CD4-positive, alpha-beta T cell treated with Interleukin-12 subunit alpha and Interleukin-12 subunit beta, for 1 hour (primary cell): ENCODE measurements at places on chromosomes 2 and 18.

DNA sequence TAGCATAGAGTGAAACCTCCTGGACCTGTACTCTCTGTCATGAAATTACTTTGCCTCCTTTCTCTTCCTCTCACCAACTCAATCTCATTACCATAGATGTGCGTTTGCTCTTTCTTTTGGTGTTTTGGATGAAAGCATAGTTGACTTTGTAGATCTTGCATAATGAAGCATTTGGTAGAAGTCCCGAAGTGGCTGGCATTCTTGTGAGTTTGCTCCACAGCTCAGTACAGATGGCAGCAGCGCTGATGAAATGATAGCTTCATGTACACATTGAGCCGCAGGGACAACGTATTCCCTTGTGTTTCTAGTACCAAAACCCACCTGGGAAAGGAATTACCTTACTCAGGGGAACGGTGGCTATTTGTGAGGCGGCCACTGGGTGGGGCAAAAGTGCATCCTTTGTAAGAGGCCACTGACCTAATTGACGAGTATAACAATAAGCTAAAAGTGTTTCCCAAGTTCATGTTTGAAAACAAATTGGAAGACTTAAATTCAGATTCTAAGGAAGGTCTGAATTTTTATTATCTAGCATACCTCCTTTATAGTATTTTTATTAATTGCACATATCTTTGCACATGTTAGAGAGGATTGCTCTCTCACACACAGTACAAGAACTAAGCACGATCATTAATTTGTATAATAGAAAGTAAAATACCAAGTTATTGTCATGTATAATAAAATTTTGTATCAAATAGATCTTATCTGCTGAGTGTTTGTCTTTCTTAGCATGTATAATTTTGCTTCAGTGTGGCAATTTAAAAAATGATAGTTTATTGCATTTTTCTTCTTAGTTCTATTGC lies 25.4 kb upstream of the CDH7 start:
- no peak for DNase-seq

- no peak for DNase-seq
These were observed 154.7 kb downstream of the QPCT start for GRCh38 chr2:37499113-37499512.

GRCh38 chr2:205261516-205262020 lies 420.7 kb upstream of the NRP2 start:
- no peak for DNase-seq

- DNase-seq, result no peak
These were observed 57.2 kb upstream of the TNP1 start for GRCh38 chr2:216916956-216917650.

DNA sequence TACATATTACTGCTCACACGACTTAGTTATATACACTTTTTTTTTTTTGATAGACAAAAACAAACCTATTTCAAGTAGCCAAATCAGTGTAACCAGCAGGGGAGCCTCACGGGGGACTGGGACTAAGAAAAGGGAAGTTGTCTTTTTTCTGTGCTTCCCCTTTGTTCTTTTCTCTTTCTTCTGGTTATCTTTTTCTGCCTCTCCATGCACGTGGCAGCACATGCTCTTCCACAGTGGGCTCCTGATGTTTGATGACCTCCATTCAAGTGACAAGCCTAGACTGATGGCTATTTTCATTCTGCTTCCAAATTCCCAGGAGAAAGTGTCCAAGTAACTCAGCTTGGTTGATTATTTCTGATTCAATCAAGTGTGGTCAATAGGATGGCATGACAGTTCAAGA lies 98.2 kb upstream of the STK39 start:
- DNase-seq, result no peak

DNA sequence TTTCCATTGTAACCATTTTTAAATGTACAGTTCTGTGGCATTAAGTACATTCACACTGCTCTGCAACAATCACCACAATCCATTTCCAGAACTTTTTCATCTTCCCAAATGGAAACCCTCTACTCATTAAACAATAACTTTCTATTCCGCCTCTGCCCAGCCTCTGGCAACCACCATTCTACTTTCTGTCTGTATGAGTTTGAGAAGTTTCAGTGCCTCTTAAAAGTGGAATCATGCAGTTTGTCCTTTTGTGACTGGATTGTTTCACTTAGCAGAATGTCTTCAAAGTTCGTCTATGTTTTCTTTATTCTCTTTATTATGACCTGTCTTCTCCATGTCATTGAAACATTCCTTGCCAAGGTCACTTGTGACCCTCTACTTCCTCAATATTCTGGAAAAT lies 22.0 kb upstream of the PELI1 start:
- no peak for DNase-seq

- no peak for DNase-seq
These were observed 28.7 kb downstream of the MGAT4A start for GRCh38 chr2:98702127-98702802.

GRCh38 chr18:76670564-76671288 lies 151.6 kb upstream of the ZNF236 start:
- no peak for DNase-seq

DNA sequence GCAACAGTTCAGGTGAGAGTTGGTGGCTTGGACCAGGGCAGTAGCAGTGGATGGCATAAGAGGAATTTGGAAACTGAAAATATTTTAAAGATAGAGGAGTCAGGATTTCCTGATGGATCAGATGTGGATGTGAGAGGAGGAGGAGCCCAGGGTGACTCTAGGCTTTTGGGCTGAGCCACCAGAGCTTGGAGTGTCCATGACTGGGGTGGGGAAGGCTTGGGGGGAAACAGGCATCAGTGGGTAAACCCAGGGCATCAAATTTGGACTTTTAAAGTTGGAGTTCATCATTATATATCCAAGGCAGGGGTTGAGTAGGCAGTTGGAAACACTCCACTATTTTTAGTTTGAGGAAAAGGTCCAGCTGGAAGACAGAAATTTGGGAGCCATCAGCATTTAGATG lies 27.3 kb upstream of the ASB18 start:
- no peak for DNase-seq

DNA sequence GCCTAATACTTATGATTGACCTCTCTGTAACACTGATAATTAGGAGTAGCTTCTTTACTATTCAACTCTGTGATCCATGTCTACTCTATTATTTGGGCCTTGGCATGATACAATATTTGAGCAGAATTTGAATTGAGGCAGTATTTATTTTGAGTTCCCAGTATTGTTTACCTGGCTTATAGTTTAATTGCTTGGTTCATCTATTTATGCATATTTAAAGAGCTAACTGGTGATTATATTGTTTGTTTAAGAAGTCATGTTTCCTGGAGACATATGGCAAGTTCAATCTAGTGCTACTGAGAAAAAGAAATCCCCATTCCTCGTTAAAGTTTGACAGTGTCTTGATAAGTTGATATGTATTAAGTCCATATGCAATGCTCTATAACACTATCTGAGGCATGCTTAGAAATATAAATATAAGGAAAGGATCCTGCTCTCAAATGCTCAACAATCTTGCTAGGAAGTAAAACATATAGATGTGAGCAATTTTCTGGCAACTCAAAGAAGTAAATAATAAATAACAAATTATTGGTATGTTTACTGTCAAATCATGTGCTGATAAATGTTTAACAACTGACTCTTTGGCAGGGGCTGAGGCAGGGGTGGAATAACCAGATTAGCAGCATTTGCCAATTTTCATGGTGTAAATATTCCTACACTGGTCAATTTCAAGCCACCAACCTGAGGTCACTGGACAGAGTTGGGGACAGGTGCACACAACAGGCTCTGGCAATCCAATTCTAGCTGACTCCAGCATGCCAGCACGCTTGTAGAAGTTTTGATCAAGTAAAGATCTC lies 430.2 kb upstream of the PIK3C3 start:
- DNase-seq, result no peak

DNA sequence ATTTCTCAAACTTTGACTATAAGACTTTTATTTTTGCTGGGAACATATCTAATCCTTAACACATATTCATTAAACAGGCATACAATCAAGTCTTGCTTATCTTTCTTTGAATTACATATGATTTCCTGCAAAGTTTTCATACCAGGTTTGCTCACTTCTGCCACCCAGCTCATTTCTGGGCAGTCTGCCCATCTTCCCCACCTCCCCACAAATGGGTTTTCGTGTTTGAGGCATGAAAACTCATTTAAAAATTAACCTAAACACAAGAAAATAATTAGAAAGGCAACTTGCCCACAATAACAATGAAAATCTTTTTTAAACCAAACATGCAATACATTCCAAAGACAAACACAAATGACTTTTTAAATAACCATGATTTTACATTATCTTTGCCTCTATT lies 3.4 kb downstream of the CHST9 start:
- DNase-seq, result no peak

DNA sequence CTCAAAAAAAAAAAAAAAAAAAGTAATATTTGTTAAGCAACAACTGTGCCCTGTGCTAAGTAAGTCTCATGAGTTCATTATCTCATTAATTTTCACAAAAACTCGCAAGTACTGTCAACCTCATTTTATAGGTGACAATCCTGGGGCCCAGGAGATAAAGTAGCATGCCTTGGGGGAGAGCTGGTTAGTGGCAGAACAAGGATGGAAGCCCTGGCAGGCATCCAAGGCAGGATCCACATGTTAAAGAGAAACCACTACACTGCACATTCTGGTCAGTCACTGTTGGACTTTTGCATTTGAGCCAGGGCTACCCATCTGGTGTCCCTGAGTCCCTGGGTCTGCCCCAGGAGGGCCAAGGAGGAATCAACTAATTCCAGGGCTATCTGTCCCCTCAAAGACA lies 54.6 kb downstream of the ZFP36L2 start:
- DNase-seq, result no peak

DNA sequence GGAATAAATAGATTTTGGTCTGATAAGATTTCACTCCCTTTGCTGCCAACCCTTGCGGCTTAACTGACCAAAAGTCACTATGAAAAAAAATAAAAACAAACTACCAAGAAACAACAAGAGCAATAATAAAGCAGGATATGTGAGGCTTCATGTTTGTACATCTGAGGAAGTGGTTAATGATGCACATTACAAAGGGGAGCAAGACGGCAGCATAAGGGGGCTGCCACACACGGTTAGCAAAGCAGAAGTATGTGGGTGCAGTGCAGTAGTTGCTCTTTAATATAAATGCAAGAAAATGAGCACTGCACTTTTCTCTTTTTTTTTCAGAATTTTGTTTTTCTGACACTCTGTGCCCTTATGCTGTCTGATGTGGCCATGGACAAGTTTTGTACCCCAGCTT lies 377.1 kb upstream of the CNTNAP5 start:
- no peak for DNase-seq

DNA sequence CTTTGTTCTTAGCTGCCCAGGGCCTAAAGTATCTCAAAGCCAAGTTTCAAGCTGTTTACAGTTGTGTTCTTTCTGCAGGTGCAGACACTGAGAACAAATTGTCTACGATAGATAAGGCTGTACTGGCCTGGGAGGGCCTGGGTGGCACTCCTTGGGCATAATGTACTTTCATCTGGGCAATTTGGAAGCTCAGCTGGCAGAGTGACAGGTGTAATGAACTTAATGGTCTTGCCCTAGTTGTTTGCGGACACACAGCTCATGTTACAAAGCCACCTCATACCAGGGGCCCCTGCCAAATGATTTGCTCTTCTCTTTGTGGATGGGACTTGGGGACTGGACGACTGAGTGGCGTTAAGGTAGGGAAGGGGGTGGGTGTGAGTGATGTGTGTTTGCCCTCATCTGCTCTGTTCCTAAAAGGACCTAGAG lies 4.3 kb downstream of the LDLRAD4 start:
- no peak for DNase-seq

- DNase-seq, result no peak
These were observed 169.2 kb downstream of the TRIM43 start for GRCh38 chr2:95760806-95761525.

DNA sequence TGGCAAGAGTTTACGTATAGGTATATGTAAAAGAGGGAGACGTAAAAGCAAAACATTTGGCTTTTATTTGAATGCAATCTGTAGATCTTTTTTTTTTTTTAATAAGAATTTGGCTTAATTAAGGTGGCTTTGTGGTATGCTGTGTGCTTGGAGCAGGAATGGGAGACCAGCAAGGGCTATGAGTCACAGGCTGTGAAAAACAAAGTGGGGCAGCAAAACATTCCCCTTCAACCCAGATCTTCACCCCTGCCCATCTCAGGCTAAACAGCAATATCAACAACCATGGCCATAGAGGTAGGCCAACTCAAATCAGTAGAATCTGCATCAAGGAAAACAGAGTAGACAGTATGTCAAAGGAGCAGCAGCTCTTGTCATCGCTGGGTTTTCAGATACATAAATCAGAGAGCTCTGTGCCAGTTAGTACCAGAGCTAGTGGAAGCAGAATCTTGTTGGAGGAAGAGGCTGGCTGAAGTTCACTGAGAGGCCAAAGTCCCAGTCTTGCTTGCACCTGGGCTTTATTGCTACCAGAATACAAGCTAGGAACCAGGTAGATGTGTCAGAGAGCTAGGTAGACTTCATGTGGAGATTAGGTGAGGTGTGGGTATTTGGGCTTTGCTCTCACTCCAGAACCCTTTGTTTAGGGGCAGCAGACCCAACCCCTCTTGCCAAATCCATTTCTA lies 191.5 kb upstream of the FANCL start:
- no peak for DNase-seq

GRCh38 chr2:18271370-18272147 lies 288.9 kb downstream of the RDH14 start:
- DNase-seq, result no peak

DNA sequence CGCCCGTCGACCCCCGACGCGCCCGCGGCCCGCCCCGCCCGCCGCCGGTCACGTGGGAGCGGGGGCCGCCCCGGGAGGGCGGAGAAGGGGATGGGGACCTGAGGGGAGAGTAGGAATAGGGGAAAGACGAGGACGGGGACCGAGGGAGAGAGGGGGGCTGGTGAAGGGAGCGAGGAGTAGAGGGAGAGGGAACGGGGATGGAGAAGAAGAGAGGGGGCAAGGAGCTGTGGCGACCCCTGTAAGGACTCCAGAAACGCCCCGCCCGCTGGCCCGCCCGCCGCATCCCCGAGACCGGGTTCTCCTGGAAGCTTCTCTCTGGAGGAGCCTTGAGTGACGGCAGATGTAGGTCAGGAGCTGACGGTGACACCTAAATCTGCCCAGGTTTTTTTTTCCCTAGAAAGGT lies 615 bp downstream of the ADNP2 start:
- DNase-seq, result no peak

GRCh38 chr18:35716169-35716831 lies 134.8 kb downstream of the GALNT1 start:
- DNase-seq, result no peak

DNA sequence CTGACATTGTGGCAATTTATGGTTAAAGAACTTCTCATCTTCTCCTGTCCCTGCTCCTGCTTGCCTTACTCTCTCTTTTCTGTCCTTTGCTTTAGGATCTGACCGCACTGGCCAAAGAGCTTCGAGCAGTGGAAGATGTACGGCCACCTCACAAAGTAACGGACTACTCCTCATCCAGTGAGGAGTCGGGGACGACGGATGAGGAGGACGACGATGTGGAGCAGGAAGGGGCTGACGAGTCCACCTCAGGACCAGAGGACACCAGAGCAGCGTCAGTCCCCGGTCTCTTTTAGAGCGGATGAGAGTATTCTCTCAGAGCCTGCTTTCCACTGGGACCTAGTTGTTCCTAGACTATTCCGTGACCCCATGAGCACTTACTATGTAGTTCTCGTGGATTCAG lies 122.2 kb upstream of the IL1R2 start:
- no peak for DNase-seq

DNA sequence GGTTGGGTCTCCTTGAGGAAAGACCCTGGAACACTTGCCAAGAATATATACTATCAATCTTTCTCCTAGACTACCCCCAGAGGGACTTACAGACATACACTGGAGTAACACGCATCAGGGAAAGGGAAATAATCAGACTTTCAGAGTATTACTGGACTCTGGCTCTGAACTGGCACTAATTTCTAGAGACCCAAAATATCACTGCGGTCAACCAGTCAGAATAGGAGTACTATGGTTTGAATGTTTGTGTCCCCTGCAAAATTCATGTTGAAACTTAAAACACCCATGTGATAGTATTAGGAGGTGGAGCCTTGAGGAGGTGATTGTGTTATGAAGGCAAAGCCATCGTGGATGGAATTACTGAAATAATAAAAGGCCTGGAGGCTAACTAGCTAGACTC lies 323.7 kb downstream of the EN1 start:
- no peak for DNase-seq
